ENCODE measurements at places on chromosomes 16 and 17. TPM values are rescaled to one million over a fixed set of nuclear protein-coding genes. Genes with fewer than 3 reads are reported as not detected.

Gene NXN
- 5.3 TPM for total RNA-seq

Gene CDYL2
- total RNA-seq: 7.5 TPM

Gene CHST4
- total RNA-seq: not detected

Gene KRTAP4-6
- not detected for total RNA-seq

Gene HOXB3
- total RNA-seq: 42.4 TPM

Gene HS3ST4
- total RNA-seq: not detected

Gene PPY
- not detected for total RNA-seq

Gene MT1G
- total RNA-seq: 83.8 TPM

Gene CCDC57
- total RNA-seq: 45.4 TPM

Gene TMEM170A
- 46.7 TPM for total RNA-seq

Gene HS3ST3A1
- total RNA-seq: 0.65 TPM

Gene TEX14
- total RNA-seq: not detected

Measured in mucosa of descending colon (tissue), 3 donors.